ENCODE measurements at places on chromosomes 3 and 15. TPM values are rescaled to one million over a fixed set of nuclear protein-coding genes. Genes with fewer than 3 reads are reported as not detected.

STRA6 gene
- 0.79 TPM for total RNA-seq

AHSG gene
- total RNA-seq: not detected

BBX gene
- 30.3 TPM for total RNA-seq

IL5RA gene
- total RNA-seq: under 0.01 TPM

SCN10A gene
- total RNA-seq: not detected

CLPX gene
- total RNA-seq: 41.5 TPM

SERINC4 gene
- not detected for total RNA-seq

POLQ gene
- 1.9 TPM for total RNA-seq

ECE2 gene
- not detected for total RNA-seq

DPPA2 gene
- total RNA-seq: not detected

ZNF385D gene
- total RNA-seq: 1.5 TPM

PTPN23 gene
- total RNA-seq: 16.3 TPM

ATP10A gene
- total RNA-seq: 2.5 TPM

ACAN gene
- total RNA-seq: 0.09 TPM

CLRN1 gene
- not detected for total RNA-seq

LRRIQ4 gene
- not detected for total RNA-seq

Measured in bronchial smooth muscle cell (primary cell).